ENCODE measurements at places on chromosomes 16 and 17. TPM values are rescaled to one million over a fixed set of nuclear protein-coding genes. Genes with fewer than 3 reads are reported as not detected.

DNA sequence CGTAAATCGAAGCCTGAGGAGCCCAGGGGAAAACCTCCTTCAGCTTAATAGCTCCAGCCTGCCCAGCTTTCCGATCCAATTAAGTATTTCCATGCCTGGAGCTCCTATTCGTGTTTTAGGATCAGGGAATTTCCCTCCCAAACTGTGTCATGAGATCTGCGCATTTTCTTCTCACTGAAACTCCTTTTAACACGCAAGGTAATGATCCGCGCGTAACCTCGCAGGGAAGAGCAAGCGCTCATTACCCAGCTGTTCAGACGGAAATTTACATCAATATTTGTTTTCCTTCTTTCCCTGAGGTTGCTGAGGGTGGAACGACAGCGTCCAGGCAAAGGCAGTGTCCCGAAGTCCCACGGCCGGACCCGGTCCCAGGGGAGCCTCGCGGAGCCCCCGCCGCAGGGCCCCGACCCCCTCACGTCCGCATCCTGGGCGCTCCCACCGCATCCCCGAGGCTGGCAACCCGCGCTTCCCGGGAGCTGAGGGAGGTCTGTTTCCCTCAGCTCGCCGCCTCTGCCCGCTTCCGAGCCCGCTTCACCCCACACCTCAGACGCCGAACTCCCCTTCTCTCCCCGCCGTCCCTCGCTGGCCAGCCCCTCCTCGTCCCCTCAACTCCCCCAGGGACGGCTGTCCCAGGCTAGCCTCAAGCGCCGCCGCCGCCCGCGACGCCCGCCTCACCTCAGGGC lies 415 bp downstream of the ABCA5 start:
- peak overlapping the region; percentile 97 for H3K4me3 ChIP-seq
- H3K27ac ChIP-seq, result peak overlapping the region; percentile 97
- peaks cover 25% of the 10 kb centered on the region for H3K4me1 ChIP-seq
- H3K27me3 ChIP-seq, result peaks cover 10% of the 10 kb centered on the region
- no peak for DNase-seq

DNA sequence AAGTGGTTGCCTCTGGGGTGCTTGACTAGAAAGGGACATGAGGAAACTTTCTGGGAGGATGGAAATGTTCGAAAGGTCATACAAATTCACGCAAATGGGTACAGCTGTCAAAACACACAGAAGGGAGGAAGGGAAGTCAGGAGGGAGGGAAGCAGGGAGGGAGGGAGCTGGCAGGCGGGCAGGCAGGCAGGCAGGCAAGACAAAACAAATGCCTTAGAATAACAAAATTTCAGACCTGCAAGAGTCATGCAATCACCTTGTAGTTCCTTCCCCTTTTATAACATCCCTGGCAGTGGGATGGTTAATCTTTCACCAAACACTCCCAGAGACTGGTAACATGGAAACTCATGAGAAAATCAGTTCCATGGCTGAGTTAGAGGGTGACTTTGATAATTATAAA lies 189.2 kb downstream of the STX8 start:
- no peak for DNase-seq
- H3K36me3 ChIP-seq, result peaks cover 1% of the 10 kb centered on the region
- H3K27ac ChIP-seq, result peak overlapping the region; percentile 72

DNA sequence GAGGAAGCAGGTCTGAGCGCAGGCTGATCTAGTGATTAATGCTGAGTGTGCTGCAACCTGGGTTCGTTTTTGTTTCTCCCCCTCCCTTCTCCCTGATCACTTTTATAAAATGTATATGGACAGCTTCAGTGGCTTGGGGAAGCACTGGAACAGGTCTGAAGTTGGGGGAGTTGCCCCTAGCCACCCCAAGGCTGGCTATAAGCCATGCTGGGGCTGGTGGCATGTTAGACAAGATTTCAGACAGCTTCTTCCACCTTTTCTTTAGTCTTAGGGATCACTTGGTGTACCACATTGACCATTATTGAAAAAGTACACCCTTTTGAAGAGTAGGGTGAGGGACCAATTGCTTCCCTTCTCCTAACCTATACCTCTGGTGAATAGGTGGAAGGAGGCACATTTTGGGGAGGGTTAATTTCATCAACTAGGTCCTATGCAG lies 3.8 kb upstream of the VAC14 start:
- no peak overlapping the region for H3K4me3 ChIP-seq
- no peak for DNase-seq
- no peaks in the 10 kb centered on the region for H3K36me3 ChIP-seq

GRCh38 chr17:60744355-60744966 lies 66.8 kb downstream of the BCAS3 start:
- no peaks in the 10 kb centered on the region for H3K27me3 ChIP-seq
- peaks cover 7% of the 10 kb centered on the region for H3K4me1 ChIP-seq
- DNase-seq, result no peak

DNA sequence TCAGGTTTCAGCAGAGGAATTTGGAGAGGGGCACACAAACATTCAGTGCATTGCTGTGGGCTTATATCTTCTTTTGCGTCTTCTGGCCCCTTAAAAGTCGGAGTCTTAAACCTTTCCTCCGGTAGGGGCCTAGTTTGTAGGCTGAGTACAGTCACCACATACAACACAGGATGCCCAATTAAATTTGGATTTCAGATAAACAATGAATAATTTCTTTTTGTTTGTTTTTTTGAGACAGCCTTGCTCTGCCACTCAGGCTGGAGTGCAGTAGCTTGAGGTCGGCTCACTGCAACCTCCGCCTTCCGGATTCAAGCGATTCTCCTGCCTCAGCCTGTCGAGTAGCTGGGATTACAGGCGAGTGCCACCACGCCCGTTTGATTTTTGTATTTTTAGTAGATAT lies 26.7 kb upstream of the ADORA2B start:
- H3K36me3 ChIP-seq, result no peaks in the 10 kb centered on the region
- no peak overlapping the region for H3K27ac ChIP-seq
- H3K4me1 ChIP-seq, result peaks cover 4% of the 10 kb centered on the region
- H3K27me3 ChIP-seq, result peaks cover 28% of the 10 kb centered on the region
- H3K4me3 ChIP-seq, result no peak overlapping the region

Gene KRTAP9-2
- not detected for total RNA-seq

Gene CNGB1
- not detected for total RNA-seq
